Epithelial cell of esophagus (primary cell): ENCODE measurements at places on chromosomes 6 and 20.

DNA sequence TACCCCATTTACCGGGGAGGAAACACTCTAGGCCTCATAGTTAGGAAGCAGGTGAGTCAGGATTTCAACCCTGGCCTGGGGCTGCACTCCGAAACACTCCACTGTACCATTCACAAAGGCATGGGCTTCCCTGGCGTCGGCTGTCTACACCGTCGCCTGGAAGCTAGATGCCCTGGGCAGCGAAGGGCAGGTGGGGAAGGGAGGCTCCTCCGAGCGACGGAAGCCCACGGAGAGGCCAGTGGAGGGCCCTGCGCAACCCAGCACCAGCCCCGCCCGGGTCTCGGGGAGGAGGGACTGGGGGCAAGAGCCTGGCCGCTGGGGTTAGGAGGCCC is 16.1 kb downstream of the SDCBP2 start:
- no peak for DNase-seq

DNA sequence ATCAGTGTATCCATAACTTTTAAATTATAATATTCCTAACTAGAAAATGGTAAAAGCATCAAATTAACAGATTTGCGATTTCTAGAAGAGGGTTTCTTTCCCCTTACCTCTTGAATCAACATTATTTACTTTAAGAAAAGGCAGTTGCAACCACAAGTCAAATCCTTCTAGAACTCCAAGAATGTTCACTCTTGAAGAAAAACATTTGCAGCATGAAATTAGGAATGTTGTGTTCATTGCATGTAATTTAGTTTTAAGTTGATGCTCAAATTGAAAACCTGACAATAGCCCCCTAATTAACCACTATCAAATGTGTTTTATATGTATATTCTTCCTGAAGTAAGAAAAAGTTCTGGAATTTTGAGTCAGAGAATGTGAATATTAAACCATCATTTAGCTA is 2.3 kb upstream of the REV3L start:
- no peak for DNase-seq

- no peak for DNase-seq
Observed at GRCh38 chr20:437787-438486, 24.4 kb downstream of the TBC1D20 start.

- no peak for DNase-seq
Observed at GRCh38 chr6:27868311-27868710, 43.9 kb downstream of the OR2B2 start.

DNA sequence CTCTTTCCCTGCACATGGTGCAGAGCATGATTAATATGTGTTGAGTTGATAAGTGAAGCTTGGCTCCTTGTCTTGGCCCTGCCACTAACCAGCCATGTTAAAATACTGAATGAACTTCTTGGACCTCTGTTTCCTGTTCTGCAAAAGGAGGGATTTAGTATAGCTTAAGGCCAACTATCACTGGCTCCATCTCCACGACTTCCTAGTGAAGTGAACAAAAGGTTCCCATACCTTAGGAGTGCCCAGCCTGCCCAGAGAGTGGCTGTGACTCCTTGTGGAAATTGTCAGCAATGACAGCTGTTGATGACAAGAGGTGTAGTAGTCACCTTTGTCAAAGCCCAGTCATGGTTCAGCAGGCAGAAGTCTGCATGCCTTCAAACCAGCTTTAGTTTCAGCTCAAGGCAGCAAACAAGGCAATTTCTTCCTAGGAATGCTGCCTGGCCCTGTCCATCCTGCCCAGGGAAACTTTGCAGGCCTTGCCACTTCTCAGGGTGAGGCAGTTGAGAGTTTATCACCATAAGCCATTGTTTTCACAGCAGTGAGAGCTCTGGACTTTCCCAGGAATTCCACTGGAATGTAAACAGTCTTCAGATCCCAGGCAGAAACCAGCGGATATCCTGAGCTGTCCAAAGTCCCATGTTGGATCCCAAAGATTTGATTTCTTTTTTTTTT is 169.7 kb upstream of the TNFAIP3 start:
- DNase-seq = peak; percentile 72

DNA sequence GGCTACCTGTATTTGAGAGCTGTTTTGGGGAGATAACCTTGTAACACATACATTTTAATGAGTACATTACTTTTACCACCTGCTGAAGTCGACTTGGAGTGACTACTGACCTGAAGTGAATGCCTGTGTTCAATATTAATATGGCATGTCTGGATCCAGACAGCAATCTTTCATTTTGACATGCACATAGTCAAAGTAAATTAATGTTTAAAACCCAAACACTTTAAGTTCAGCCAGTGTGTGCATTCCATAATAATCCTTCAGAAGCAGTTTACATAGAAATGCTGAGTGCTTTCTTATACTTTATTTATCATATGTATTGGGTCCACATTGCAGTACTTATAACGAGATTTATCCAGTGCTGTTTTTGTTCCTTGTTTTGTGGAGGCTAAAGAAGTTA is 38.0 kb downstream of the CDKAL1 start:
- no peak for DNase-seq

GRCh38 chr6:134806180-134806798 is 143.6 kb downstream of the ALDH8A1 start:
- no peak for DNase-seq

GRCh38 chr20:51386586-51386985 is 155.9 kb downstream of the NFATC2 start:
- DNase-seq = no peak

DNA sequence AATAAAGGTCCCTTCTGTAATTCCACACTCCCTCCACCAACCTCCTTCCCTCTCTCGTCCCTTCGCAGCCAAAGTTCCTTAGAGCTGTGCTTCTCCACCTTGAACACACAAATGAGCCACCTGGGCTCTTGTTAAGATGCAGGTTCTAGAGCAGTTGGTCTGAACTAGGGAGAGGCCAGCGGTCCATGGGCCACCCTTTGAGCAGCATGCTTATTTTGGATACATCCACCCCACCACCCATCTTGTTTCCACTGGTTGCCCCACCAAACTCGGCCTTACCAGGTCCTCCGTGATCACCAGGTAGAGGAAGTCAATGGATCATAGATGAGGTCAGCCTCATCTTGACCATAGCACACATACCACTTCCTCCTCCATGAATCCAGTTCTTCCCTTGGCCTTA is 7.3 kb upstream of the BPIFA2 start:
- no peak for DNase-seq

DNA sequence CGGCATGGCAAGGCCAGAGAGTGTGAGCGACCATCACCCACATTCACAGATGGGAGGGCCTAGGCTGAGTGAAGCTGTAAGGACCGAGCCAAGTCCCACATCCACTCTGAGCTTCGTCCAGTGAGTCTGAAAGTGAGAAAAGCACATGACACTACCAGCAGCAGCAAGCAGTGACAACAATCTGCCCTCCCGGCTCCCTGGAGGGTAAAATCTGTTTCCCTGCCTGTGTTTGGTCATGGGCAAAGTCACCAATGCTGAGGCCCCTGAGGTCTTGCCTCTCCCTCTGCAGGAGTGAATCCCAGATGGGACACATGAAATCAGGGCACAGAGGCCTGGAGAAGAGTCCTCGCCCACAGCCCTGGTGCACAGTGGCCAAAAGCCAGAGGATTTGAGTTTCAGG is 6.4 kb upstream of the CST7 start:
- no peak for DNase-seq

- peak; percentile 67 for DNase-seq
Observed at GRCh38 chr6:26331218-26332073, 33.6 kb upstream of the BTN3A2 start.

GRCh38 chr6:12614456-12614855 is 102.1 kb upstream of the PHACTR1 start:
- DNase-seq = no peak

- DNase-seq = peak; percentile 55
Observed at GRCh38 chr6:98094696-98095095, 739.7 kb upstream of the POU3F2 start.

GRCh38 chr6:155115893-155116570 is 120.9 kb downstream of the TIAM2 start:
- DNase-seq = no peak

DNA sequence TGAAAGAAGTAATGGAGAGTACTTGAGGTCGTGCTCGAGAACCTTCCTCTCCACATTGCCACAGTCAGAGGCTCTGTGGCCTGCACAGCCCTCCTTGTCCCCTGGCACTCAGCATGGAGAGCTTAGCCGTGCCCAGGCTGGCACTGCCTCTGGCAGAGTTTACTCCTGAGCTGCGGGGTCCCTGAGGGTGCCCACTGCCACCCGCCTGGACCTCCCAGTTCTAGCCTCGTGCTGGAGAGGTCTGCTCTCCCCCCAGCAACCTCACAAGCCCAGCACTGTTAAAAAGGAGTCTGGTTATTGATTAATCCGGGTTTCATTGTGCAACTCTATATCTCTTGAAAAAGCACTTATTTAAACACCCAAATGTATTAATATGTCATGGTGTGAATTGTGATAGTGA is 226.8 kb downstream of the TMEM242 start:
- no peak for DNase-seq

DNA sequence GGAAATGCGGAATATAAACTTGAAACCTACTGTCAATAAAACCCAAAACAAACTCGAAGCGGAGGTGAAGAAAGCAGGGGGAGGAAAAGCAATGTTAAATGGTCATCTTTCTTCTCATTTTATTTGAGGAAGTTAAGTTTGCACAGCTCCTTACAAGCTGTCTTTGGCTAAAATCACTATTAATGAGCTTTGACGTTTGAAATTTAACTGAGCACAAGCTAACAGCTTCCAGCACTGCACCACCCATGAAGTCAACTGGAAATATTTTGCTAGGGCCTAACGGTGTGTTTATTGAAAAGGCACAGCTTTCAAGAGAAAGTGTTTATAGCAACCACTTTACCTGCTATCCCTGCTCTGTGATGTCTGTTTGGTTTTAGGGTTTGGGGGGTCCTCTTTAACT is 103.8 kb downstream of the PKHD1 start:
- no peak for DNase-seq

DNA sequence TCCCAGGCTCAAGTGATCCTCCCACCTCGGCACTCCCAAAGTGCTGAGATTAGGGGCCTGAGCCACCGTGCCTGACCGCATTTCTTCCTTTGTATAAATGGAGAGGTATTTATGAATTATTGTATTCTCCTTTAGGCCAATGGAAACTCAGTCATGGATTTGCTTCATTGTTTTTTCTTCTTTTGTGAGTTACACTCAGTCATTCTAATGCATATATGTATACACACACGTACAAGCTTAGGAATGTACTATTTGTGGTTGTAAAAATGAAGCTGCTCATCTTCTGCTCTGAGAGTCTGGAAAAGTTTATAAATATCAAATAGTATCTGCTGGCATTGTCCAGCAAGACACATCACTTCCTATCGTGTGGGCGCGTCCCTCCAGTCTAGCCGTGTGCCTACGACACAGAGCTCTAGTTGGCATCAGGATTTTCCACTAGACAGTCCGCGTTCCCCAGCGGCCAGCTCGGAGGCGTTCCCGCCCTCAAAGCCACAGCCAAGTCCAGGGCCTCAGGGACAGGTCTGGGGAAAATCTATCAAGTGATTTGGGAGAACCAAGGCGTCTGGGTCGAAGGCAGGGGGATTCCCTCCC is 215.2 kb downstream of the NFATC2 start:
- DNase-seq = peak; percentile 27

GRCh38 chr6:34922177-34922663 is 33.2 kb downstream of the ANKS1A start:
- DNase-seq = peak; percentile 84

- DNase-seq = no peak
Observed at GRCh38 chr6:14384175-14384949, 266.8 kb downstream of the CD83 start.

DNA sequence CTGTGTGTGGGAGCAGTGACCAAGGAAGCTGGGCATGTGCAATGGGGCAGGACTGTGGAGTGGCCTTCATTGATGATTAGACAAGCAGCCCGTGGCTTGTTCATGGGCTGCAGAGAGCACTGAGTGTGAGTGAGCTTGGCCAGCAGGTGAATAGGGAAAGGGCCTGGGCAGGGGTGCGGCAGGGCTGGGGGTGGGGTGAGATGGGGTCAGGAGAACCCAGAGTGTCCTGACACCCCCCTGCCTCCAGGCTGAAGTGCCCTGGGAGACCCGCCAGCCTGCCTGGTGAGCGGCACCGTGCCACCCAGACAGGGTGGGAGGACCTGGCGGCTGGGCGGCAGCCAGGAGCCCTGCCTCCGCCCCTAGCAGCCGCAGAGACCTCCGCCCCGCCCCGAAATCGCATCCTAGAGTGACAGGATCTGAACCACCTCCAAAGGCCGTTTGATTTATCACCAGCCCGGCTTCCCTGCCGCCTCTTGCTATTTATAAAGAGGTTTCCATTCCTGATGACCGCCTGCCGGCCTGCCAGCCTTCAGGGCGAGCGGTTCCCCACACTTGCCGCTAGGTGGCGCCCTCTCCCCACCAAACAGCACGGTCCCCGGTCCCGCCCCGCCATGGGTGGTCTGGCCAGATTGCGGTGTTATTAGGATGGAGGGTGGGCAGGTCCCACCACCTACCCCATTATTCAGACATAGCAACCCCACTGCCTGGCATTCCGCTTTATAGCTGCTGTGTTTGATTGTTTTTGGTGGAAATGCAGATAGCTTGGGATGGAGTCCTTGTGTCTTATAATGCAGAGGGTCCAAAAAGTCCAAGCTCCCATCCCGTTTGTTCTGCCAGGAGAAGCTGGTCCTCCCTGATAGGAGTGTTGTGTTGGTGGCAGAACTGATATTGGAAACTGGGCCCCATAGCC is 3.5 kb downstream of the MYLK2 start:
- peak; percentile 54 for DNase-seq

DNA sequence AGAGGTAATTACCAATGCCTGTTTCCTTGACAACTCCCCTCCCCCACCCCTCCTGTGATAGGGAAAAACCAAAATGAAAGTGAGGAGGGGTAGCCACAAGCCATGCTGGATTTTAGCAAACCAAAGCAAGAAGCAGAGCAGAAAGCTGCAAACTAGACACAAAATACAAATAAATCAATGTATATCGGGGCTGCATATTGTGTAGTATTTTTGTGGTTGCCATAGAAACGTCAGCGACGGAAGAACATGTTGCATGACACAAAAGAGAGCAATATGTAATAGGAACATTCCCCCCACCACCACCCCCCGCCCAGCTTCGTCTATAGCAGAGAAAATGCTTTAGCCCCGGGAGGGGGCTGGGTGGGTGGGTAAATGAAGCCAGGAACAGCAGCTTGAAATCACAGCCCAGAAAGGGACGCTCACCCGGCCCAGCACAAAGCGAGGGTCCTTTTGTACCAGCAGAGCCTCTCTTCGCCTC is 548 bp downstream of the AGPAT4 start:
- DNase-seq = peak; percentile 13

- no peak for DNase-seq
Observed at GRCh38 chr6:168326294-168327261, 7.0 kb upstream of the DACT2 start.

- no peak for DNase-seq
Observed at GRCh38 chr6:52362443-52363227, 684 bp downstream of the PAQR8 start.

- DNase-seq = no peak
Observed at GRCh38 chr6:124478906-124479305, 483.3 kb upstream of the RNF217 start.
